Stimulated activated CD8-positive, alpha-beta memory T cell treated with anti-CD3 and anti-CD28 coated beads, Interleukin-4, amount 100 ng/mL, for 1 hour (primary cell): ENCODE measurements at places on chromosomes 3 and 15.

- DNase-seq: no peak
These were observed 6.6 kb downstream of the SOX2 start for GRCh38 chr3:181718369-181718768.

GRCh38 chr15:58444658-58445332, 13.0 kb downstream of the LIPC start:
- no peak for DNase-seq

- DNase-seq: no peak
These were observed 31.7 kb downstream of the EDC3 start for GRCh38 chr15:74664028-74664616.

- DNase-seq: no peak
These were observed 741 bp upstream of the ZNF106 start for GRCh38 chr15:42491539-42492225.

DNA sequence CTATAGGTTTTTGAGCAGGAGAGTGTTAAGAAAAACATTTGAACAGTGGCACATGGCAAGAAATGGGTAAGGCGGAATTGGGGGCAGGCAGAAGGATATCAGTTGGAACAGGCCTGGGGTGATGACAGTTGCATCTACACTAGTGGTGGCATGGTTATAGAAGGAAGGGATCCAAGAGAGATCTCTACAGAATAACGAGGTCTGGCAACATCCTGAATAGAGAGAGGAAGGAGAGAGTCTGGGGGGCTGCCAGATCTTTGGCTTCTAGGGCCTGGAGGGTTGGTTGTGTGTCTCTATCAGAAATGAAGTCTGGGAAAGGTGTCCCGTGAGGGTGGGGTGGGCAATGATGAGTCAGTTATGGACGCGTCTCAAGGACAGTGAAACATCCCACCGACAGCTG, 26.3 kb downstream of the FSTL1 start:
- DNase-seq: no peak

DNA sequence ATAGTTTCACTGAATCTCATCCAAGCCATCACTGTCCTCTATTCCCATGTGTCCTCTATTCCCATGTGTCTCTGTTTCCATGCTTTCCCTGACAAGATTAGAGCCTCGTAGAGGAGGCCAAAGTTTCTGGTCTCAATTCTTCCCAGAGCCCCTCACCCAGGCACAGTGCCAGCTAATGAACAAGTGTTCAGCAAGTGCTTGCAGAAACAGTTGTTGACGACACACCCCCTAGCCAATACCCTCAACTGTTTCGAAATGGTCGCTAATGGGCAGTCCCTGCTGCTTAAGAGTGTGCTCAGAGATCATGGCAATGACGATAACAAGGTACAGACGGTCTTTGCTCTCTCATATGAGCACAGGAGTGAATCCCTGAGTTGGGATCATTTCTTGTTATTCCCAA, 73.4 kb downstream of the FAM174B start:
- DNase-seq: no peak
